ENCODE measurements at places on chromosomes 7 and 10.

- peak; percentile 86 for DNase-seq
These were observed 84.8 kb downstream of the ETV1 start for GRCh38 chr7:13904689-13905088.

GRCh38 chr10:131127610-131128009 is 183.9 kb downstream of the TCERG1L start:
- no peak for DNase-seq

GRCh38 chr7:127881564-127881963 is 149.7 kb downstream of the LRRC4 start:
- DNase-seq: no peak

DNA sequence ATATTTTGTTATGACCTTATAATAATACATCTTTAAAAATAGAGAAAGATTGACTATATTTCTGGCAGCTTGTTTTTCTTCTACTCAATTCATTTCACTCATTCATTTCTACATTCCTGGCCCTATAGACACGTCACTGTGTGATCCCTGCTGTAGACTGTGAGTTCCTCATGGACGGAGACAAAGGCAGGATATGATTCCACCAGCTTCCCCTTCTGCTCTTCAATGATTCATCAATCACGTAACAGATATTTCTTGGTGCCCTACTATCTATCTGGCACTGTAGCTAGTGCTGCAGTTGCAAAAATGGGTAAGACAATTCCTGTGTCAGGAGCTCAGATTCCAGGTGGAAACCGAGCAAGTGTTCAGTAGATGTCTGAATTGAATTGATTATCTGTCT is 415.0 kb downstream of the SFMBT2 start:
- peak; percentile 79 for DNase-seq

GRCh38 chr10:1635340-1635739 is 102.0 kb downstream of the ADARB2 start:
- no peak for DNase-seq

DNA sequence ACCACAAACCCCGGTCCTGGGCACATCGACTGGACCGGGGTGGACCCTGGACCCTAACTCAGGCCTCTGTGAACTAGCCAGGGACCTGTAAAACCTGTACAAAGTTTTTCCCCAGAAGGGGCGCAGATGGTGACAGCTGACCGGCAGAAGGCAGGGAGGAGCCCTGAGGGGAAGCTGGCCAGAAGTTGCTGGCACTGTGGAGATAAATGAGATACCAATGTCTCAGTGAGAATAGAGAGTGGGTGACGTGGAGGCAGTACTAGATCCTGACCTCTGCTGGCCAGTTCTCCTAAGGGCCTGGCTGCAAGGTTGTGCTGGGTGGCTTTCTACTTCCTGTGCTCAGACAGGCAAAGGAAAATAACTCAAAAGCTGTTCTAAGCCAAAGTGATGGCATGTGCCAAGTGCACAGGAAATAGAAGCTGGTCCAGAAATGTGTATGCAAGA is 10.6 kb upstream of the TSPAN14 start:
- no peak for DNase-seq

DNA sequence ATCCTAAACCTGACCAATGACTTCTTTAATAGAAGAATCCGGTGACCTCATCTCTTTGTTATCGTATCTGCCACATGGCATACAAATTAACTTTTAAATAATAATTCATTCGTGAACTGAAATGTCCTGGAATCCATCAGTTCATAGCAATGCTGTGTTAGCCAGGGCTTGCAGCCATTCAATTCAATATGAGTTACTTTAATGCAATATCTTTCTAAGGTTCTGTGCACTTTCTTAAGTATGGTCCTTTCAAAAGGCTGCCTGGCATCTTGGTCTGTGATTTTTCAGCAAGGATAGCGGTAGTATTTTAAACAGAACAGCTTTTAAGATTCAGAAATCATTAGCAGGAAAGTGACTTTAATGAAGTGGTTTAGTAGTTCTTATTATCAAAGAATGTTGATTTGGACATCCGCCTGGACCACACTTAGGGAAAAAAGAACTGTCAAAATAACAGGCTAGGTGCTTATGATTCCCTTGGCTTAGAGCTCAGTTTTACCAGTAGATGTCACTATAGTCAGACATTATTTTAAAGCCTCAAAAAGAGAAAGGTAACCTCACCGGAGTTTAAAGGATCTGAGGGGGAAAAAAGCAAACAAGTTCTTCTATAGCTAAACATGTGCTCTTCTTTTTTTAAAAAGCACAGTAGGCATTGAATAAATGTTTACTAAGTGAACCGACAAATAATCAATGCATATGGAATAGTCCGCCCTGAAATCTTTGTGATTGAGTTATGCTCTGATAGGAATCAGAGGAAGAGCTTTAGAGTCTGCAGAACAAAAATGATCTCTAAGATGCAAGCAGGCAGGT is 22.7 kb downstream of the SLC35G1 start:
- DNase-seq: peak; percentile 44

DNA sequence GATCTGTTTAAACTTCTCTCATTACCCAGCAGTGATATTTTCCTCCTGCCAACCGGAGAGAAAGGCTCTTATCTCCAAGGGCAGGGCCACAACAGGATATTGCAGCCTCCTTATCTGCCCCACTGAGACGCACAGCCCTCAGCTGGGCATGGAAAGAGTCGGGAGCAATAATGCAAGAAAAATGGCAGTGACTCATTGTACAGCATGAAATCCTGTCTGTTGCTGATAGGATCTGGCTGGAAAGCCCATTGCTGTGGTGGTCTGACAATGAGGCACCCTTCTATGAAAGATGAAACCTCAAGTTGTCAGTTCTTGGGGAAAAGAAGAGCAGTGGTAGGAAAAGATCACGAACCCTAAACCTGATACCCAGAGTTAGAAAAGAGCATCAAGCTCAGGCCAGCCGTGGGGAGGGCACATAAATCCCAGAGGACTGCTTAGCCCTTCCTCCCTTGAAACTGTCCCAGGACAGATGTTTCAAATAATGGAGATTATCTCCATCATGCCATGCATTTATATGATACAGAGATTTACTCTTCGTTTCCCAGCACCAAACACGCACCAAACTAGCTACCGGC is 47.0 kb upstream of the FIGNL1 start:
- peak; percentile 26 for DNase-seq

DNA sequence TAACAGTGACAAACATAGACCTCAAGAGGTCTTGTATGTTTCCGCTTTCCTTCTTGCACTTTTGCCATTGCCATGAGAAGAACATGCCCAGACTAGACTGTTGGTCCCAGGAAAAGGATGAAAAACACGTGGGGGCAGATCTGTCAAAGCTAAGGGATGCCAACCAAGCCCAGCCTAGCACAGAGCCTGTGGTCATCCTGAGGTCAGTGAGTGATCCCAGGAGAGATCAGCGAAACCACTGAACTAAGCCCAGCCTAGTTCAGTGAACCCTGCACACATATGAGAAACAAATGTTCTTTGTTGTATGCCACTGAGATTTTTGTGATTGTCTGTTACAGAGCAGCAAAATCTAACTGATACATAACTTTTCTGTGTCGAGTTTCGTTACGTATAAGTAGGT is 718.8 kb downstream of the MAGI2 start:
- peak; percentile 9 for DNase-seq

GRCh38 chr10:12981570-12981969 is 19.9 kb downstream of the CCDC3 start:
- no peak for DNase-seq

DNA sequence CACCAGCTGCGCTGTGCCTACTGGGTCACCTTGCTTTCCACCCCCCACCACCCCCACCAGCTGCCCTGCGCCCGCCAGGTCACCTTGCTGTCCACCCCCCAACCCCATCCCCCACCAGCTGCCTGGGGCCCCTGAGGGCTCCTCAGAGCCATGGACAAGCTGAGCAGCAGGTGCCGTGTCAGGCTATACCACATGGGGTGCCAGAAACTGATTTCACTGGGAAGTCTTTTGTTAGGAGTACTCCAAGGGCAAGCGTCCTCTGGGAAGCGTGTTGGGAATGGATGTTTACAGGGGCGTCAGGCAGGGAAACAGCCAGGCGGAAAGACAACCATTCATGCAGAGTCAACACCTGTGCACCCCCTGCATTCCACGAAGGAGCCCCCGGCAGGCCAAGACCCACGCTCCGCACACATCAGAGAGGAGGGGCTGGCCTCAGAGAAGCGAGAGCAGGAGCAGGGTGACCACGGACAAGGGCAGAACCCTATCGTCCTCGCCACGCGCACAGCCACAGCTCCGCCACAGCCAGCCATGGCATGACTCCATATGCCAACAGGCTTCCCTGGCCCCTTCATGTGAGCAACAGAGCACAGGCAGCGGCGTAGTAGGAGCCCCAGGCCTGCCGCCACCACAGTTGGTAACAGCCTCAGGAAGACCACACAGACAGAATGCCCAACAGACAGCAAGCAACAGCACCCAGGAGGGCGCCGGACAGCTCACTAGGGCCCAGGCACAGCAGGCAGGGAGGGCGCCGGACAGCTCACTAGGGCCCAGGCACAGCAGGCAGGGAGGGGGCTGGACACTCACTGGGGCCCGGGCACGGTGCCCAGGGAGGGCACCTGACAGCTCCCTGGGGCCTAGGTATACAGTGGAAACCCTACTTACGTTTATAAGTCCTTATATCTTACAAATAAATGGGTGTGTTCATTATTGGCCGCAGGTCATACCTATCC is 180.8 kb downstream of the MAD1L1 start:
- no peak for DNase-seq

- DNase-seq: peak; percentile 76
These were observed 22.6 kb upstream of the CREB5 start for GRCh38 chr7:28389504-28390395.

GRCh38 chr10:61975391-61975932 is 74.0 kb downstream of the ARID5B start:
- DNase-seq: peak; percentile 80

- DNase-seq: no peak
These were observed 257.7 kb upstream of the NFE2L3 start for GRCh38 chr7:25894002-25894901.

- peak; percentile 63 for DNase-seq
These were observed 28.1 kb downstream of the XPNPEP1 start for GRCh38 chr10:109895095-109895818.

GRCh38 chr7:116232350-116232749 is 22.0 kb downstream of the TES start:
- DNase-seq: peak; percentile 37

DNA sequence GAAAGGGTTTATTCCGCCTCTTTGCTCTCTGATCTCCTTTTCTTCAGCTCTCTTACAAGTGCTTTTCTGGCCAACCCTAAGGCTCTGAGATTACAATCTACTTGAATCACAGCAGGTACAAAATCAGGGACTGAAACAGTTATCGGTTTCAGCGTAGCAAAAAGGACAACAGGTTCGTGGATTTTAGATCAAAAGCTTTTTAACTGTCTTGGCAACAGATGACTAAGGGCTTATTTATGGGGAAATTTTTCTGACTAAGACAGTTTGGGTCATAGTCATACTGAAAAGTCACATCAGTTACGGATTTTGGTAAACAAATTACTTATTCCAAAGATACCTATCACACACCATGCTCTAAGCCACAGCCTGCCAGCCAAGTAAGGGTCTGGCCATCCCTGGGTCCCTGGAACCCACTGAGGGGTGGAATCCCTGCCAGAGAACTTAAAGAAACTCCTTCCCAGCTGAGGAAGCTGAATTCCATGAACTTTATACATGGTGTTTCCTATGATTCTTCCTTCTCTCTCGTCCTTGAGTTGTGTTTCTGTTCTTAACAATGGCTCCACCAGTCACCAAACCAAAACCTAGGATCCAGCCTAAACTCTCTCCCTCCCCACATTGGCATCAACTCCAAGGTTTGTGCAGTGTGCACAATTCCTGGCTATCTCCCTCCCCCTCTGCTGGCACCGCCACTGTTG is 169.3 kb downstream of the FAM107B start:
- DNase-seq: peak; percentile 22
